ENCODE measurements at places on chromosomes 4 and X.

DNA sequence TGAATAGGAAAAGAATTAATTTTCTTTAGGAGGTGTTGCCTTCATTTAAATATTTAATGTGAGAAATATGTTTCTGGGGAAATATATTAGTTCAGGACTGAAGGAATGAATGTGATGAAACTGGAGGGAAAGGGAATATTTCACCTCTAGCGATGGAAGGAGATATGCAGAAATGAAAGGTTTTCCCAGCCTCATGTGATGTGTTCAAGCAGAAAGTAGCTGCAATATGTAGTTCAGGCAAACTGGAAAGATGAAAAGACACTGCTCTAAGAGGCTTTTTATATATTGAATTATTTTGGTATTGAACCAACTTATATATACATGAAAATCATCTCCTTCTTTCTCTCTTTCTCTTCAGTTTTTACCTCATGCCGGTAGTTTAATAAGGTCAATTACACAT, 3.4 kb downstream of the GRID2 start:
- no peak for DNase-seq

DNA sequence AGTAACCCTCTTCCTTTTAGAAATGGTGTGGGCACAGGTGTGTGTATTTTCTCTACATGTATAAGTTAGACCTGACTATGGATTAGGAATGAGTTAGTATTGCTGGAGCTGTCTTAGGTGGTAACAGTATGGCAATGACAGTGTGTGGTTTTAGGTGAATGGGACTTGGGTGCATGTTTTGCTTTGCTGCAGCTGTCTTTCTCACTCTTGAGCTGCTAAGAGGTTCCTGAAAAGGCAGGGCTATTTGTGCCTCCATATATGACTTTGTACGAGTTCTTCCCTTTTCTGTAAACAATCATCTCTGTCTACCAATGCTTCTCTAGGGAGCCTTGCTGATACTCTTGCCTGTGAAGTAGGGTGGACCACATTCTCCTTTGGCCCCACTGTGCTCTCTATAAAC, 234.8 kb upstream of the HHIP start:
- no peak for DNase-seq

GRCh38 chrX:110428144-110428543, 69.5 kb downstream of the RTL9 start:
- DNase-seq = no peak

GRCh38 chrX:152913910-152914309, 16.0 kb downstream of the ZNF185 start:
- no peak for DNase-seq

GRCh38 chrX:141341341-141341740, 99.0 kb upstream of the SPANXC start:
- peak; percentile 36 for DNase-seq

- DNase-seq = no peak
Observed at GRCh38 chr4:67996127-67996526, 32.8 kb upstream of the TMPRSS11A start.

DNA sequence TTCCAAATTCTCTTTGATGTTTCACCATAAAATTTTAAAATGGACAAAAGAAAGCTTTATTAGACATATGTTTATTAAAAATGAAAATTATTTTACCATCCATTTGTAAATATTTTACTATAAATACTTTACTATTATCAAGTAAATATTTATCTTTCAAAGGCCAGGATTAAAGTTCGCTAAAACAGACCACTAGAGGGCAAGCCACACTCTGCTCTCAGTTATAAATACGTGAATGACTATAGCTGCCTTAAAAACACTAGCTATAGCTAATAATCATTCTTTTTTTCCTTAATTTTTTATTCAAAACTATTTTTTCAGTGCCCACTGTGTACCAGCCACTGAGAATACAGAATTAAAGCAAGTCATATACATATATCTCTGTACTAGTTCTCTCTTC, 38.6 kb downstream of the UNC5C start:
- DNase-seq = no peak
